ENCODE measurements at places on chromosomes 1 and 21.

DNA sequence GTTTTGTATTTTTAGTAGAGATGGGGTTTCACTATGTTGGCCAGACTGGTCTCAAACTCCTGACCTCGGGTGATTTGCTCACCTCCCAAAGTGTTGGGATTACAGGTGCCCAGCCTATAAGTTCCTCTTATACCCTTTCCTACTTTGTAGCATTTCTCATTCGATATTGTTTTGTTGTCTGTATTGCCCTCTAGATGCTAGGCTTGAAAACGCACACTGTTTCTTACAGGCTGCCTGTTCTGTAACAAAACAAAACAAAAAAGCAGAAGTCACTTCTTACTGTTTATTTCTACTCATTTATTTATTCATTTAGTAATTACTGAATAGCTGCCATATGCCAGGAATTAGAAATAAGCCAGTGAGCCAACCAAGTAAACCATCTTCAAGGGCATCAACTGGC lies 136.9 kb upstream of the BMP8A start:
- no peak for DNase-seq

DNA sequence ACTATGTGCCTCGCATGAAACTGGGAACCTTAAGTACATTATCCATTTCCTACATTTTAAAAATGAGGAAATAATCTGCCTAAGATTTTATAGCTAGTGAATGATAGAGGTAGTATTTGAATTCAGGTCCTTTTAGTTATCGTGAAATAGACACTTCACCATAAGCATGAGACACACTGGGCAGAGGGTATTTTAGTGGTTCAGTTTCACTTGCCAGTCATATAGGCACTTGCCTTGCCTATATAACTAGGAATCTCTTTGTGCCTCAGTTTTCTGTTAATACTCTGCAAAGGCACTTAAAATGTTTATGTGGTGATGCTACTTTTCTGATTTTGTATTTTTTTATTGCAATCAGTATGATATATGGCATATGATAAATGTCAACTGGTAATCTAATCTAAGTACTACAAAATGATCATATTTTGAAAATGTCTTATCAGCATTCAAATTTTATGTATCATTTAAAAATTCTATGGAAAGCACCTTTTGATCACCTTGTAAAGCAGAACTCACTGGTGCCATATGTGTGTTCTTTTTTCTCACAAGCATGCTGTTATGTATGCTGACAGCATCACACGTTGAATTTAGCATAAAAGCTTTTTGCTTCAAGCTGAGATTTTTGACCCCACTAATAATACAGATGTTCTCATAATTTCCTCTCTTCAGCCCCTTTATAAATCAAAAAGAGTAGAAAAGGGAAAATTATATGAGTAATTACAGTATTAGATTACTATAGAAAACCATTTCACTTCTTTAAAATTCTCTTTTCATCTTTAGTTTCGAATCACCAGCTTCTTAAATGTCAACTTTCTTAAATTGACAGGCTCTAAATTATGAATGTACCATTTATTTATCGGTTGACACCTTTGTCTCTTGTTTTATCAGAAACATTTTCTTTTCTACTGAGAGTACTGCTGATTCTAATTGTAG lies 52.6 kb downstream of the RPS6KC1 start:
- DNase-seq: no peak

DNA sequence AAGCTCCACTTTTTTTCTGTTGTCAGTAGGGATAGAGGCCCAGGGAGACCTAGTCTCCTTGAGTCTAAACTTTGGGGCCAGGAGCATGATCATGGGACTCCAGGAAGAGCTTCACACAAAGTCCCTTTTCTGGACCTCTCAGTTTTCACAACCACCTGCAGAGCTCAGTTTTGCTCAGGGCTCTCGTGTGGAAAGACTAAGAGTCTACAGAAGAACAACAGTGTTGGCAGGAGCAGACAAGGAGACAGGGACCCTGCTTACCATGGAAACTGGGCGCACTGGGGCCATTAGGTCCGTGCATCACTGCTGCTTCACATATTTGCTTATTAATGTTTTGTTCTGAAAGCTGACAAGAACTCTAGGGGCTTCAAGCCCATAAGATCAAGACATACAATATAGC lies 63.9 kb upstream of the HSD17B7 start:
- no peak for DNase-seq

GRCh38 chr1:95023399-95024043 lies 49.2 kb downstream of the ALG14 start:
- no peak for DNase-seq

- no peak for DNase-seq
Observed at GRCh38 chr1:91764471-91765115, 121.4 kb downstream of the TGFBR3 start.

GRCh38 chr1:227856147-227856858 lies 40.8 kb downstream of the PRSS38 start:
- DNase-seq: no peak

DNA sequence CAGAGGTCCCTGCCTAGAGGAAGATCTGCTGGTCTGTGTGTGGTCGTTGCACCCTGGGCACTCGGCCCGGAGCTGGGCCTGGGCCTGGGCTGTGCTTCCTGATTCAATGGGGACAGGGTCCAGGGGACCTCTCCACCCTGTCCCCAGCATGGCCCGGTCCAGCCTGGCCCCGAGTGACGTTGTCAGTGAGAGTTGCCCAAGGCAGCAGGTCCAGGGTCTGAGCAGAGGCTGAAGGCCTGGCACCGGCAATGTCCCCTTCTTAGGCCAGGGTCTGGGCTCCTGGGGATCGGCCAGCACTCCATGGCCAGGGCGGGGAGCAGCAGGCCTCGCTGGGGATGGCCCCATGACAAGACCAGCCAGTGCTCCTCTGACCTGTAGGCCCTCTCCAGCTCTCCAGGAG lies 15.6 kb upstream of the PEX10 start:
- no peak for DNase-seq

DNA sequence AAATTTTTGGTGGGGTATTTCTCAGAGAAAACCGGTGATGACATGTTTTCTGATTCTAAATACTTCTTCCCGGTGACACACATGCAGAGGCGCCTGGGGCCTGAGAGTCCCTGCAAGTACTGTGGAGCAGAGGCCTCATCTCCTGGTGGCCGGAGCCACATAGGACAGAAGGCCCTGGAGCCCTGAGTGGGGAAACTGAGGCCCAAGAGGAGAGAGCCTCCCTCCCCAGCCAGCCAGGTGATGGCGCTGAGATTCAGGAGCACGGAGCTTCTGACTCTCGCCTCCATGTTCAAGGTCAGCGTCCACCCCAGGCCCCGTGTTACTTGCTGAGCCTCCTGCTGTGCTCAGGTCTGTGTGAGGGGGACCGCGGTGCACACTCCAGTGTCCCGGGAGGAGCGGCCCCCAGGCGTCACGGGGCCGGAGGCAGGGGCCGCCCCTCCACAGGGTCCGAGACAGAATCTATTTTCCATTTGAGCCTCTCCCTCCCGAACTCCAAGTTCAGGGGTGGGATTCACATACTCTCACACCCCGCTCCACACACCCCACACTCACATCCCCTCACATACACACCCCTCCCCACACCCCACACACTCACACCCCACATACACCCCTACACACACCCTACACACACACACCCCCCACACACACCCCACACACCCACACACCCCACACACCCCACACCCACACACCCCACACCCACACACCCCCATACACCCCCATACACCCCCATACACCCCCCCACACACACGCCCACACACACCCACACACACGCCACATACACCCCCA lies 43.8 kb downstream of the SLX9 start:
- DNase-seq: no peak

DNA sequence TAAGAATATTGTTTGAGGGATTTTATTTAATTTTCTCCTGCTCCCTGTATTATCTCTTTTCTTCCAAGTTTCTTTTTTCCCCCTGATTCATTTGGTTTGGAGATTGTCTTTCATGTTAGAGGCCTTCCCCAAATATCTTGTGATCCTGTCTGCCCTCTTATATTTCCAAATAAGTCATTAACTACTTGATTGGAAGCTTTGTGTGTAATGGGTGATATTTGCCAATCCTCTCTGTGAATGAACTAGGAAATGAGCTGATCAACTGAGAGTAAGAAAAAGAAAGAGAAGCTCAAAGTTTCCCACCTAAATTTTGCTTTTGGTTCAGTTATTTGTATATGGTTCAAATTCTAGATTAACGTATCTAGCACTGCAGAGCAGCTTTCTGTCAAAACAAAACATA lies 23.6 kb upstream of the LY9 start:
- no peak for DNase-seq

DNA sequence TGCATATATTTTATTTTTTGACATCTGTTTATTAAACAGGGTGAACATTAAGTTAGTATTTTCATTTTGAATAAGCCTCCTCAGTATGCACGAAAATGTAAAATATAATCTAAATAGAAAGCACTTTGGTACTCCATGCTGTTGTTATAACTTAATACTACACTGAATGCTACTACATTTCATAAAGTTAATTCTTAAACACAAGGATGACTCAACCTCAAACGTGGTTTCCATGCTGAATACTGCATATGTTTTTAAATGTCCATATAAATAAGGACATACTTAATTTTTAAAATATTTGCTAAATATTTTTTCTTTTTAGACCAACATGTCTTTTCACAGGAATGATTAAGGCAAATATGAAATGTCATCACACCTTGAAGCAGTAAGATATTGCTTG lies 83.9 kb downstream of the USP24 start:
- DNase-seq: no peak

DNA sequence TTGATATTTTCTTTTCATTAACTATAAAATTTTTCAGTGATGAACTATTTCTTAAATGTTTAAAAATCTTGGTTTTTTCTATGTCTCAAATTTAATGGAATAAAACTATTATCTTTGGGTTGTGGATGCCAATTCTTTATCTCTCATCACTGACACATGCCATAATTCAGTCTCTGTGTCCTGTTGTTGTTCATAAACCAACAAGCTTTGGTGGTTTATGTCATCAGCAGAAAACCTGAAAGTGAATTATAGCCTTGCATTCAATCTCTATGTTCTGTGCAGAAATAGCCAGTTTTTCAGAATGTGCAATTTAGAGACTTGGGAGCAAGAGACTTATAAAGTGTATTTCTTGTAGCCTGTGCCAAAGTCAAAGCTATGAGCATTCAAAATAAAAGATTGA lies 462.6 kb upstream of the ADGRL4 start:
- no peak for DNase-seq

DNA sequence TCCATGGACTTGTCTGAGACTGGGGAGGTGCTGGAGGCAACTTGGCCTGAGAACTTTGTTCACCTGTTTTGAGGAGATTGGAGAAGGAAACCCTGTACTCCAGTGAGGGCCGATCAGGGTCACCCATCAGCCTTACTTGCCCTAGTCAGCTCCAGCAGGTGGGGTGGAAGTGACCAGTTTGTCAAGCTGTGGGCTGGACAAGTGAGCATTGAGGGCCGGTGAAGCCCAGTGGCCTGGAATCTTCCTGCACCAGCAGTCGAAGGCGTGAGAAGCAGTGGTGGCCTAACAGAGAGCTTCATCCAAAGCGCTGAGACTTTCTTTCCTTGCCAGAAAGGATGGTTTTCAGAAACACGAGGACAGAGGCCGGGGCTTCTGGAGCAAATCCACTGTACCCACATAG lies 9.6 kb downstream of the SLC37A1 start:
- DNase-seq: no peak

DNA sequence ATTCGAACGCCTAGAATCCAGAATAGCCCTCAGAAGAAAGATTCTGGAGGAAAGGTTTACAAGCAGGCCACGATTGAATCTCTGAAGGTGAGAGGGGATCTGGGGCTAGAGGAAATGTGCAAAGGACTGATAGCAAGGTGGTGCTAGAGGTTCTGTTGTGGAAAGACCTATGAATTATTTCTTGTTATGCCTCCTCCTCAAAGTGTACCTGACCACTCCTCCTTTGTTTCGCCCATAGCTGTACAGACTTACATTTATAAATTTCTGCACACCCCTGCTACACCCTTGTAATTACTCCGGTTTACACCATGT lies 986 bp downstream of the TCEANC2 start:
- DNase-seq: no peak

- no peak for DNase-seq
Observed at GRCh38 chr1:3167255-3167654, 98.3 kb downstream of the PRDM16 start.

DNA sequence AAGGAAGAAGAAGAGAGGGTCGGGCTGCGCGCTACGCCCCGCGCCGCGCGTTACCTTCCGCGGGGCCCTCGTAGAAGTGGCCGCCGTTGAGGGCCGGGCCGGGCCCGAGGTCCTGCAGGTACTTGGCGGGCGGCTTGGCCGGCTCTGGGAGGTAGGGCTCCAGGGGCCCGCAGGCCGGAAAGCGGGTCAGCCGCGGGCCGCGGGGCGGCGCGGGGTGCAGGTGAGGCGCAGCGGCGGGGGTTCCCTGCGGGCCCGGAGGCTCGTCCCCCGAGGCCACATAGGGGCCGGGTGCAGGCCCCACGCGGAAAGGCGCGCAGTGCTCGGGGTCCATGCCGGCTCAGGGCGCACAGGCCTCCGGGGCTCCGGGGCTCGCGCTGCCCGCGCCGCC lies 196 bp downstream of the ALX3 start:
- no peak for DNase-seq

DNA sequence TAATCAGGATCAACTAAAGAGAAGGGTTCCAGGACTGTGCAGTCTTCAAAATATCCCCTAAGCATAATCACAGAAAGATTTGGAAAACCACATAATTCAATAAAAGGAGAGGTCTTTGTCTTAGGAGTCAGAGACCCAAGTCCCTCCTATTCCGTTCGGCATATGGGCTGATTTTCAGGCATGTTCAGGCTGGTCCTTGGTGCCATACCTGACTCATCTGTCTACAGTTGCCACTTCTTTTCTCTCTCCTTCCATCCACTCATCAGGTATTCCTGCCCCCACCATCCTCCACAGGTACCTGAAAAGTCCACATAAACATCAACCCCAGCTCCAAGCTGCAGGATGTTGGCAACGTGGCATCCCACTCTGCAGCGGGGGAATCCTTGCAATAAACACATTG lies 29.7 kb upstream of the RPL11 start:
- DNase-seq: no peak

DNA sequence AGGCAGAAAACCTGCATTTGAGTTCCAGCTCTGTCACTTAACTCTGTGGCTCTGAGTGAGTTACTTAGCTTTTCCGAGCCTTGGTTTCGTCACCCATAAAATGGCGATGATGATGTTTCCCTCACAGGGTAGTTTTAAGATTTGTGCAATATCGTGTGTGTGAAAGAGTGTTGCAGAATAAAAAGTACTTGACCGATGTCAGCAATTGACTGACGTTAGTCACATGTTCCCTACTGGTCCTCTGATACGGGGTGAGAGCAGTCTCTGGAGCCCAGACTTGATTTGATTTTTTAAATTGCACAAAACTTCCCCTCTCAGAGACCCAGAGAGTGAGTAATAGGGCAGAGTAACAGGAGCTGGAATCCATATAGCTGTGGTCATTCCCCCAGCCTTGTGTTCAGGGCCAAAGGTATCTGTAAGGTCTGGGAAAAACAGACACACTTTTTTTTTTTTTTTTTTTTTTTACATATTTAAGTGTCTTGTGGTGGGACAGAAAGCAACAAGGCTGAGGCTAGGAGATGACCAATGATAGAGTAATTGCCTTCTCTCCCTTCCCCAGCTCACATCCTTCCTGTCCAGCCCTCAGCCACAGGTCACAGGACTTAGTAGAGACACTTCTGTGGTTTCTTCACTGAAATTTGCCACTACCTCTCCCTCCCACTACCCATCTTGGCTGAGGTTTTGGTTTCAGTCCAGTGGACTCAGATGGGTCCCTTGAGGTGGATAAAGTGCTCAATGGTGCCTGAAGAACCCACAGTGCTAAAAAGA lies 2.0 kb downstream of the FCER1G start:
- no peak for DNase-seq

GRCh38 chr1:202084791-202085681 lies 37.7 kb upstream of the GPR37L1 start:
- DNase-seq: no peak

All from CD4-positive, alpha-beta T cell treated with Interleukin-6 at 100 ng/mL for 8 hours (primary cell).